ENCODE measurements at places on chromosomes 12 and 14.

DNA sequence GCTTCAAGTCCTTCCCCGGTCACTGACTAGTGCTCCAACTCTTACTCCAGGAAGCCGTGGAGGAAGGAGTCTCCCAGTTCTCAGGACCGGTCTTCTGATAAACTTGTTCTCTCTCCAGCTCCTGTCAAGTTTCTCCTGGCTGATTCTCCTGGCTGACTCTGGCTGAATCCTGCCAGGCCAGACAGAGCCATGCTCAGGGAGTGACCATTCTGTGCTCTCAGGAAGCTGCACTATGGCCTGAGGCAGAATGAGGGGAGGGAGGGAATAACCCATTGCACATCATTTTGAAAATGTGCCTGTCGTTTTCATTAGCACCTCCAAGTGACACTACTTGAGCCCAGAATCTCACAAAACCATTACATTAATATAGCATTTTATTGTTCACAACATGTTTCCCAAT is 80.8 kb downstream of the IFNG start:
- no peak for DNase-seq

- DNase-seq: no peak
Observed at GRCh38 chr12:22190-22529, 44.4 kb upstream of the IQSEC3 start.

- no peak for DNase-seq
Observed at GRCh38 chr14:74963178-74963704, 7.8 kb upstream of the PGF start.

GRCh38 chr14:80080601-80081000 is 130.7 kb downstream of the DIO2 start:
- DNase-seq: no peak

DNA sequence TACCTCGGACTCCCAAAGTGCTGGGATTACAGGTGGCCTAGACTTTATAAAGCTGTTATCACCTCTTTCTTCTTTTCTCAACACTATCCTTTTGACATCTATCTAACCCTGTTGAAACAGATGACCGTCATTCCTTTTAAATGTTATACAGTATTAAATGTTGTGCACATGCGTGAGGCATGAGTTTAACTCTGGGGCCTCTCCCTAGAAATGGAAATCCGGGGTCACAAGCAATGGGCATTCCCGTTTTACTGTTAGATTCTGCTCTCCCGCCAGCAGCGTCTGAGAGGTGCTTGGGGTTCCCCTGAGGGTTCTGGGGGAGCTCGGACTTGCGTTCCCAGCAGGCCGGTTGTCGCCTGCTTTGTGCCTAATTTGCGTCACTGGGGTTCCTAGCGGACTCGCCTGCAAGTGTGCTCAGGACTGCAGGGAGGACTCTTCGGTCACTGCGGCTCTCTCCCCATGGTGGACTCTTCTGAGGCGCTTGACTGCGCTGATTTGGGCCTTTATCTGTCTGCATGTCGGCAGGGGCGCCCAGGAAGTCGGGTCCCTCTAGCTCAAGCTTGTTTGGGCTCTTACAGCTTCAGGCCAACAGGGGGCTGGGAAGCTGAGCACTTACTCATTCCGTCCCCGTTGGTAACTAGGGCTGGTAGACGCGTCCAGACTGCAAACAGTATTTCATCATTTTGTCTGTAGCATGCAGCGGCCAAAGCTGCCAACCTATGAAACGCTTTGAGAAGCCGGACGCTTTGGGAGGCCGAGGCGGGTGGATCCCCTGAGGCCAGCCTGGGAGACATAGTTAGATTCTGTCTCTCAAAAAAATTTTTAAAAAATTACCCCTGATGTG is 1.2 kb upstream of the RAN start:
- DNase-seq: peak; percentile 33

DNA sequence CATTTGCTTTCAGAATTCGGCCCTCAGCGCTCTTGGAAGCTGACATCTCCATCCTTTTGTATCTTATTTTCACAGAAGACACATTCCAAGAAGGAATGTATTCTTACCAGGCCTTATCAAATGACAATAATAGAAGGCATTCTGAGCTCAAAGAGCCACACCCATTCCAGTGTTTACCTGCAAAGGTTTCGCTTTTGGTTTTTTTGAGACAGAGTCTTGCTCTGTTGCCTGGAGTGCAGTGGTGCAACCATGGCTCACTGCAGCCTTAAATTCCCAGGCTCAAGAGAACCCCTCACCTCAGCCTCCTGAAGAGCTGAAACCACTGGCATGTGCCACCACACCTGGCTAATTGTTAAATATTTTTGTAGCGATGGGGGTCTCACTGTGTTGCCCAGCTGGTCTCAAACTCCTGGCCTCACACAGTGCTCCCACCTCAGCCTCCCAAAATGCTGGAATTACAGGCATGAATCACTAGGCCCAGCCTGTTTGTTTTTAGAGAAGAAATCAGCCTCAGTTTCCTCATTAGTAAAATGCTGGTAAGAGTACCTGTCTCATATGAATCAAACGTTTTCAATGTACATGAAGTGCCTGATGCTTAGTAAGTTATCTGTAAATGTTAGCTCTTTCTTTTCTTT is 69.2 kb downstream of the SLC6A12 start:
- DNase-seq: no peak

- no peak for DNase-seq
Observed at GRCh38 chr14:85537526-85537925, 7.6 kb downstream of the FLRT2 start.

- no peak for DNase-seq
Observed at GRCh38 chr14:95500201-95500681, 16.2 kb downstream of the SYNE3 start.

DNA sequence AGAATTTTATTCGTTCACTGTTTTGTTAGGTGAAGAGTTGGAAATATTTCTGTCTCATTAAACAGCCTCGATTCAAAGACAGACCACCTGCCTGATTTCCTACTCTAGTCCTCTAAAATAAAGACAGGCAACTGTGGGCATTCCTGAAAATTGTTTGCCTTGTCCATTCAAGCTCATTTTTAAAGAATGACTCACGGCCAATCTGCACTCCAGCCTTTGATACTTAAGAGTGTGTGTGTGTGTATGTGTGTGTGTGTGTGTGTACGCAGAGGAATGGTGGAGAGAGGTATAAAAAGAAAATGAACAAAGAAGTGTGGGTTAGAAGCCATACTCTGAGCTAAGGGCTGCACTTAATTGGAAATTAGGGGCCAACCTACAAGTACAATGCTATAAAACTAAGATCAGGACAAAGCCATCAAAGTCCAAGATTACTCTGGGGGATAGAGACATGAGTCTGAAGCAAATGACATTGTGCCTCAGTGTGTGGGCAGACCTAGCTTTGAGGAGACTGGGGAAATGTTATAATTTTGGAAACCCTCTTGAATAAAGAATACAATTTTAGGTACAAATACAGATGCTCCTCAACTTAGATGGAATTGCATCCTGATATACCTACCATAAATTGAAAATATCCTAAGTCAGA is 45.6 kb upstream of the SOCS2 start:
- DNase-seq: no peak

DNA sequence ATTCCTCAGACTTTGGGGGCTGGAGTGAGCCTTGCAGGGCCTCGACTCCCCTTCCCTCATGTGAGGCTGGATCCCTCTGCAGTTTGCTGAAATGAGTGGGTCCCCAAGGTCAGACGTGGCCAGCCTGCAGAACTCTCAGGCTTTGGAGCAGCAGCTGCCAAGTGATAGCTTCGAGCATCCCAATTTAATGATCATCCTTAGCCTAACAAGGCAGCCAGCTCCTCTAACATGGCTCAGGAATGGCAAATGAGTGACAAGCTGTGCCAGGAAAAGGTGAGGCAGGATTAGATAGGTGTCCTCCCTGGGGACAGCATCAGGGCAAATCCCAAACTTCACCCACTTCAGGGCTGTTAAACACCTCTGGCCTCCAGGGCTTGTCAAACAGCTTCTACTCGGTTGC is 130.7 kb upstream of the PWP1 start:
- no peak for DNase-seq

- no peak for DNase-seq
Observed at GRCh38 chr14:105138551-105139111, 29.9 kb downstream of the JAG2 start.

- no peak for DNase-seq
Observed at GRCh38 chr12:61915420-61915819, 344.8 kb upstream of the USP15 start.

GRCh38 chr12:94235848-94236247 is 87.5 kb downstream of the PLXNC1 start:
- DNase-seq: no peak

- no peak for DNase-seq
Observed at GRCh38 chr14:52352569-52352968, 38.5 kb downstream of the PTGER2 start.

DNA sequence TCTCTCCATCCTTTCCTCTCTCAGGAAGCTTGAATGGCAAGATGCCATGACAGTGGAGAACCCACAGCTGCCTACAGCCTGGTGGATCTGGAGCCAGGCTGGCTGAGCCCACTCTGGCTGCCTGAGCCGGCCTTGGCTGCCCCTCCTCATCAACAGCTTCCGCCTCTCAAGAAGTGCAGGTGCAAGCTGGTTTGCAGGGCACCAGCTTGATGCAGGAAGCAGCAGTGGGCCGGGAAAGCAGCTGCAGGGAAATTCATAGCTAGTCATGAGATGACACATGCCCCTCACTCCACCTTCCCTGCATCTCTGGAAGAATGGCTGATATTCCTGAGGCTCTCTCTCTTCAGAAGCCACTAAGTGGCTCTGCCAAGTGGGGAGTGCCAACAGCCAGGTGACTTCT is 289.1 kb downstream of the RPS29 start:
- DNase-seq: no peak

DNA sequence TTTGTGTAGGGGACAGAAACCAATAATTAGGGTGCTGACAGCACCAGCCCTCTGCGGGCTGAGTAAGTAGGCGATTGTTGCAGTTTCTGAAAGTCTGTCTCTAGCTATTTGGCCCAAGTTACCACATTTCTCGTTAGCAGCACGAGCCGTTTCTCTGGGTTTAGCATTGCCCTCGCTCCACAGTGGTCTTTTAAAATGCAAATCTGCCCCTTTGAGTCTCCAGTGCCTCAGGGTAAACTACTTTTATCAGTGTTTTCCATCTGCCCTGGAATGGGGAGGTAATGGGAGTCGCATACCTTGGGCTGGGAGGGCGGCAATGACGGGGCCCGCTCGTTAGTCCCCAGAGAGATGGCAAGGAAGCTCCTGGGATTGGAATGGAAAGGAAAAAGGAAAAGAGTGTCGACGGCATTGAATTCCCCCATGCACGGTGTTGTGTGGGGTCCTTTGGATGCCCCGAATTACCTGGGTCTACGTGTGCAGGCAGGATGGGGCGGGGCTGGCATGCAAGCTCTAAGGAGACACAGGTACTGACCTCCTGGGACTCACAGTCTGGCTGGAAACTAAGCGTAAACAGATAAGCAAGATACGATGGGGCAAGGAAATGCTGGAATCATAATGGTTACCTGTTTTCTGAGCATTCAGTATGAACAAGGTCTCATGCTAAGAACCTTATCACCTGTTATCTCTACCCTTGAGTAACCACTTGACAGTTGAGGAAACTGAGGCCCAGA is 131.8 kb upstream of the MAP1LC3B2 start:
- DNase-seq: no peak

DNA sequence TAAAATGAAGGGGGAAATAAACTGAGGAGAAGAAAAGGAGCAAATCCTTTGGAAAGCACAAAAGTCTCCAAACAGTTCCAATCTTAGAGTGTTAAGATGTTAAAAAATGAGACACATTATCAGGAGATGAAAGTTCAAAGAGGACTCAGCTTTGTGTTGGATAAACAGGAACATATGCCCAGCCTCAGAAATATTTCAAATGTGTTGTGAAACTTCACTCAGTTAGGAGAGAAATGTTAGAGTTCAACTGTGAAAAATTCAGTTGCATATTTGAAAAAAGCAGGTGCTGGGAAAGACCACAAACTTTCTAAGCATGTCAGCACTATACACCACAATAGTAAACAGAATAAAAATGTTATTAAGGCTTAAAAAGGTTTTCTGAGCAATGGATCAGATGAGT is 136.8 kb upstream of the PRKD1 start:
- DNase-seq: no peak

DNA sequence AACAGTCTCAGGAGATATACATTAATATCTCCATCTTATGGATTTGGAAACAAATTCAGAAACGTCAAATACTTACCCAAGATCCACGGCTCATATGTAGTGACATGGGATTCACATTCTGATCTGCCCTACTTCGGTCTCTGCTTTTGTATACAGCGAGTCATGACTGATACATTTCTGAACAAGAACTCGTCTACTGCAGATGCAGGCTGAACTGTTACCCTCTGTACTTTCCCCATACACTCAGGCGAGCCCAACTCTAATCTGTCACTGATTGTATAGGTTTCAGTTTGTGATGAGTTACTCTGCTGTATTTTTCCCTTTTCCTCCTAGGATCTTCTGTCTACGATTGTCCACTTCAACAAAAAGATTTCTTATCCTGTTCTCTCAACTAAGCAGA is 441.6 kb downstream of the CCDC91 start:
- no peak for DNase-seq

- no peak for DNase-seq
Observed at GRCh38 chr12:12736759-12737676, 19.9 kb downstream of the CDKN1B start.

DNA sequence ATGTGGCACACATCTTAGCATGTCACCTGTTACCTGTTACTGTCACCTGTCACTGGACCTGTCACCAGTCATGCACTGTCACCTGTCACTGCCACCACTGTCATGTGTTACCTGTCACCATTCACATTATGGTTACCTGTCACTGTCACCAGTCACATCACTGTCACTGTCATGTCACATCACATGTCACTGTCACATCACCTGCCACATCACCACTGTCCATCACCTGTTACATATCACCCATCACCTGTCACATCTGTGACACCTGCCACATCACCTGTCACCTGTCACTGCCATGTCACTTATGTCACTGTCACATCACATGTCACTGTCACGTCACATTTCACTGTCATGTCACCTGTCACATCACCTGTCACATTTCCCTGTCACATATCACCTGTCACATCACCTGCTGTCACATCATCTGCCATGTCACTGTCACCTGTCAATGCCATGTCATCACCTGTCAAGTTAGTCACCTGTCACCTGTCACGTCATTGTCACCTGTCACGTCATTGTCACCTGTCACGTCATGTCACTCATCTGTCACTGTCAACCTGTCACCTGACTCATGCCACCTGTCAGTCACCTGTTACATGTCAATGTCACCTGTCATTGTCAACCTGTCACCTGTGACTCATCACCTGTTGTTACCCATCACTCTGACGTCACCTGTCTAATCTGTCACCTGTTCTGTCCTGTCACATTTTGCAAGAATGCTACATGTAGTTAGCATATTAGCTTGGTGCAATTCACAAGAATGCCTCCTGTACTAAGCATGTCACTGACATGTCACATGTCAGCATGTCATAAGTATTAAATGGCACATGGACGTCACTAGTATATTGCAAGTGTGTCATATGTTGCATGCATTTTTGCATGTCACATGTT is 29.0 kb upstream of the TESC start:
- no peak for DNase-seq

- no peak for DNase-seq
Observed at GRCh38 chr14:44438936-44439335, 68.1 kb downstream of the FSCB start.

GRCh38 chr12:80129895-80130530 is 30.7 kb downstream of the OTOGL start:
- no peak for DNase-seq

GRCh38 chr12:15165012-15165659 is 56.1 kb downstream of the RERG start:
- no peak for DNase-seq
